ENCODE measurements at places on chromosomes 7 and 10. TPM values are rescaled to one million over a fixed set of nuclear protein-coding genes. Genes with fewer than 3 reads are reported as not detected.

DNA sequence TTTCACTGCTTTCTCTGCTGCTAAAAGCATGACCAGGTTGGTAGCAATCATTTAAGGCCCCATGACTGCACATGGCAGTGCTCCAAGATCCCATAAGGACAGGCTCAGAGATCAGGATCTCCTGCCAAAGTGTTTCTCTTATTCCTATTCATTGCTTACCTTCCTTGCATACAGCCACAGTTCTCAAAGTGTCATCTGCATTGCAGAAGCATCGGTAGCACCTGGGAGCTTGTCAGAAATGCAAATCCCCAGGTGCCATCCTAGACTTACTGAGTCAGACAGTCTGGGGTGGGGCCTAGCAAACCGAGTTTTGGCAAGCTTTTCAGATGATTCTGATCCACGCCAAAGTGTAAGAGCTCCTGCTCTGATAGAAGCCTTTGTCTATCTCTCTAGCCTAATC lies 489.0 kb upstream of the AUTS2 start:
- DNase-seq: no peak

DNA sequence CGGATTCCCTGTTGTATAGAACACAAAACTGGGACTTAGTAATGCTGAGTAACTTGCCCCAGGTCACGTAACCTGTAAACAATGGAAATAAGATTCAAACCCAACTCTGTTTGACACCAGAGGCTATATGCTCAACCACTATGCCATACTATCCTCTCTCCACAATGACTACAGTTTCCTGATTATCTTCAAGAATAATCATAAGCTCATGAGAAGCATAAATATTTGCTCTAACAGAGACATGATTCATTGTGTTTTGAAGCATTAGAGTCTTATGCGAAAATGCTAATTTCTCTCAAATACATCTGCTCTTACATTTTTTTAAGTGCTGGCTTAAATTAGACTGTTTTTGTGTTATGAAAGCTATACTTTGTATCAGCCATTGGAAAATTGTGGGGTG lies 241.3 kb downstream of the LHFPL3 start:
- no peak for DNase-seq

DNA sequence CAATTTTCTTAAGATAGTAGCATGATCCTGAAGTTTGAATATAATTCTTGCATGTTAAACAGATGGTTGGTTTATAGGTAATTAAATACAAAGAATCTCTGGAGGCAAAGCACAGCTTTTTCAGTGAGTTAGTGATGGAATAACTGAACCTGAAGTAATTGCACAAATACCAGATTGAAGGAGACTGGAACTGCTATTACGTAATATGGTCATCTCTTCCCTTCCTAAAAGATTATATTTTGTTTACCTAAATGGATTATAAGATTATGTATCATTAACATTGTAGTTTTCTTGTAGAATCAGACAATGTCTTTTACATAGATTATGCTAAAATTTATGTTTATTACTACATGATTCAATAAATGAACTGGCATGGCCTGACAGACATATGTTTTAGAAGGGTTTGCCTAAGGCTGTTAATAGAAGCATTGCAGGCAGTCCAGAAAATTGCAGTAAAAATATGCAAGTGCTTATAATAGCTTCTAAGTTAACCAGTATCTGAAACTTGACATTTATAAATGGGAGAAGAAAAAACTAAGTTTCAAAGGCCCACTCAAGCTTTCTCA lies 35.8 kb upstream of the GPR37 start:
- DNase-seq: no peak

GRCh38 chr10:44742248-44742647 lies 168.9 kb upstream of the TMEM72 start:
- no peak for DNase-seq

GRCh38 chr10:128540128-128540762 lies 414.0 kb upstream of the MKI67 start:
- no peak for DNase-seq

GRCh38 chr7:5596046-5596895 lies 172.6 kb upstream of the TNRC18 start:
- DNase-seq: peak; percentile 97

Gene YAE1
- total RNA-seq: 26.7 TPM

- DNase-seq: peak; percentile 51
These were observed 98.9 kb downstream of the NEURL1 start for GRCh38 chr10:103592186-103593021.

DNA sequence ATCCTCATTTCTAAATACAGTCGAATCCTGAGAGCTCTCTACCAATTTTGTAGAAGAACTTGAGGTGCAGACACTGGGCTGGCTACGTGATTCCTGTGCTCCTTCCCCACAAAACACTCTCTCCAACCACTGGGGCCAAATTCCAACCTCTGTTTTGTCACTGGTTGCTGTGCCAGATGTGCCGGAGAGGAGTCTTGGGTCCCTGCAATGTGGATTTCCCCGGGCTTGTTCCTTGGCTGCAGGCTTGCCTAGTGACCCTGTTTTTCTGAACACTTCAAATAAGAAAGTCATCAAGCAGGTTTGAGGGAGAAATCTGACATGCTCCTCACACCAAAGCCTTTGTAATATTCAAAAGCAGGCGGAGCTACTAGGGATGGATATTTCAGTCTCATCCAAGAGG lies 44.4 kb upstream of the AGBL3 start:
- no peak for DNase-seq
